ENCODE measurements at places on chromosomes 13 and 19. TPM values are rescaled to one million over a fixed set of nuclear protein-coding genes. Genes with fewer than 3 reads are reported as not detected.

DNA sequence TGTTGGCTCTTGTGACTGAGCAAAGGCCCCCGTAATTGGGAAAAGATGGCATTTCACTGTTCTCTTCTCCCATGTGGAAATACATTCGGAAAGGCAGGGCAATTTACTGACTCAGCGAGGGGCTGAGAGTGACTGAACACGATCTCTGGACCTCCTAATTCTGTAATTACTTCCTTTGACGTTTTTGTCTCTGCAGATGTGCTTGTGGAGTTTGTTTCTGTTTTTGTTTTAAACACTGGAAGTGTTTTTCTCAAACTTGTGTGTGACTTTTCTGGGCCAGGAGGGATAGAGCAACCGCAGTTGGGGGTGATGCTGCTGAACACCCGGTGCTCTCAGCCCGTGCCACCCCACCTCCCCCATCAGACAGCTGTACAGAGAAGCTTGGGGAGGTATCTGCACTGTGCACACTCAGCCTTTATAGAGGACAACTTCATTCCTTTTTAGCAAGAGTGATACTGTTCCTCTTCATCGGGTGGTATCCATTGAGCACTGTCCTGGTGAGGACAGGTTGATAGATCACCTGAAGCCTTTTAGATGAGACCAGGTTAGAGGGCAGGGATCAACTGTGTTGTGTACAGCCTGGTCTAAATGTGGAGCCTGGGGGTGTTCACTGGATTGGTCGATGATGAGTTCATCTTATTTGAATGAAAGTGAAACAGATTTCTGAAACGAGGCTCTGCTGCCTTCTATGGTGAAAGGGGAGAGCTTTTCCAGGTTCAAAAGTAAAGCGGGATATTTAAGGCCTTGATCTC lies 117.4 kb downstream of the ESD start:
- DNase-seq: peak; percentile 44

DNA sequence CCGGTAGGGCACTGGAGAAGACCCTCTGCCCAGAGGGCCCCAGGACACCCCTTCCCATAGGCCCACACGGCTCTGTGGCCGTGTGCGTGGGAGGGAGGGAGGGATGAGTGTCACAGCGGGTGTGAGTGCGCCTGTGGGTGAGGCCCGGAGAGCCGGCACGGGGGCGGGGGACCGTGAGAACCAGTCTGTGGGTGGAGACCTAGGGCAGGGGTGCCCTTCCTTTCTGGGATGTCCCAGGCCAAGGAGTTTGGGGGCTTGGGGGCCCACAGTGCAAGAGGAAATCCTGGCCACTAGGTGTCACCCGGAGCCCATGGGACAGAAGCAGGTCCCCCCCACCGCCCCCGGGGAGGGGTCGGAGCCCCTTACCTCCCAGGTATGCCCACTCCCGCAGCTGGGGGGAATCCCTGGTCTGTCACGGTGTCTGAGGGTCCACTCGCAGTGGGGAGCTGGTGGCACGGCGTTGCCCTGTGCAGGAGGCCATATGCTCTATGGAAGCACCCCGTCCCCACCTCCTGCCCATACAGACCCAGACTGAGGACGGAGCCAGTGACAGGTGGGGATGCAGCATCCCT lies 16.0 kb upstream of the SLC7A10 start:
- no peak for DNase-seq

- DNase-seq: no peak
Measured at GRCh38 chr19:4542896-4543841, 3.3 kb upstream of the LRG1 start.

DNA sequence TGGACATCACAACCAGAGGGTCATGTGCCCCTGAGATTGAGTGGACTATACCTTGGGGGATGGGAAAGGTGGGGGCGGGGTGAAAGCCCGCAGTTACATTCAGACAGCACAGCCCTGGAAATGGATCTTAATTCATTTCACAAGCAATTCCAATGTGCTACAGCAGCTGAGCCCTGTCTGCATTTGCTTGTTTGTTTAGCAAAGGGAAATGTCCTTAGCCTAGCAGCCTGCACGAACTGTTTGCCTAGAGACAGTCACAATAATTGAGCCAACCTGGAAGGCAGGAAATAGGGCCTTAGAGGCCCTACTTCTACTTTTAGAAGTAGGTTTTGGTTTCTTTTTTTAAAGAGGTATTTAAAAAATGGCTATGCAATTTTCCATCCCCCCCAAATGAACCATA lies 177.3 kb upstream of the KL start:
- DNase-seq: peak; percentile 81

GRCh38 chr19:19488875-19489690 lies 26.3 kb downstream of the TSSK6 start:
- DNase-seq: peak; percentile 79

- no peak for DNase-seq
Measured at GRCh38 chr19:1286487-1287353, 1.0 kb downstream of the EFNA2 start.

DNA sequence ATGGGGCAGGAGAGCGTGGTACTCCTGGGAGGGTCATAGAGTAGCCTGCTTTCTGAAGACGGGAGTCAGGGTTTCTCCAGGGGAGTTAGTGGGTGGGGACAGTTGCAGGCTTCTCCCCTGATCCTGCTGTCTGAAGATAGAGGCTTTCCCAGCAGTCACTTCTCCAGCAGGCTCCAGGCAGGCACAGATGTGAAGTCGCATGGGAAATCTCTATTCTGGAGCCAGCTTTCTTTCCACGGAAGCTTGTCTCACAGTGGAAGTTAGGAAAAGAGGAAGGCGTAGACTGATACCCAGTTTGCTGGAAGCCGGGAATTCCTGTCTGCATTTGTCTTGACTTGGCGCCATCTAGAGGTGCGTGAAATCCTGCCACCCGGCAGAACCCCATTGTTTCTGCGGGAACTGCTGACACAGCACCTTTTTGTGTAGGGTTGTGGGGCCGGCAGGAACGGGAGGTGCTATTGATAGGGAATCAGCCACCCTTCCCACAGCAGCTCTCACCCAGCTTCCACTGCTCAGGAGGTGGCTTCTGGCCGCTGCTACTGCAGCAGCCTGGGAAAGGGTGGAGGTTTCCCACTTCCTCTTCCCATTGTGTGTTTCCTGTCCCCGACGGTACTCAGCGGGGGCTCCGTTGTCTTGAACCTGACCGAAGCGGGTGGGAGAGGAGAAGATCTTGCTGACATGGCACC lies 28.5 kb upstream of the NPAS1 start:
- peak; percentile 91 for DNase-seq

- DNase-seq: peak; percentile 59
Measured at GRCh38 chr19:38057959-38058690, 151.1 kb downstream of the SIPA1L3 start.

GRCh38 chr13:40562975-40563349 lies 103.5 kb downstream of the FOXO1 start:
- no peak for DNase-seq

GRCh38 chr19:279656-280055 lies 11.5 kb downstream of the PLPP2 start:
- DNase-seq: no peak

DNA sequence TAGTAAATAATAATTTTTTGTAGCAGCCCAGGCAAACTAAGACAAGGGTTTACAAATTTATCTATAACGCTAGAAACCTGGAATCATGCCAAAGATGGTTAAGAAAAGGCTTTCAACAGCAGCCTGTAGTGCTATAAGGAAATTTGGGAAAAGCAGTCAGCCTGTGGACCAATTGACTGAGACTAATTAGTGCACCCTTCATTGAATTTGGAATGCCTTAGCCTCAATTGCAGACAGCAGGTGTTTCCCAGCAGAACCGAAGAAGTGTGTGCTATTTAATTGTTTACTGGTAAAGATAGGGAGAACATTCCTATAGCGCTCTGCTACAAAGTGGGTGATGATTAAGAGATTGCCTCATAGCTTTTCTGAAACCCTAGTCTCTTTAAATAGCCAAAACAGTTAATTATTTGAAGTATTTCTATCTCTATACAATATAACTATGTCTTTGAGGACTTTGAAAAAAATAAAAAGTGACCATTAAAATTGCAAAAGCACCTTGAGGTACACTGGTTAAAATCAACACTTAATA lies 1884.3 kb upstream of the PCDH20 start:
- DNase-seq: no peak

DNA sequence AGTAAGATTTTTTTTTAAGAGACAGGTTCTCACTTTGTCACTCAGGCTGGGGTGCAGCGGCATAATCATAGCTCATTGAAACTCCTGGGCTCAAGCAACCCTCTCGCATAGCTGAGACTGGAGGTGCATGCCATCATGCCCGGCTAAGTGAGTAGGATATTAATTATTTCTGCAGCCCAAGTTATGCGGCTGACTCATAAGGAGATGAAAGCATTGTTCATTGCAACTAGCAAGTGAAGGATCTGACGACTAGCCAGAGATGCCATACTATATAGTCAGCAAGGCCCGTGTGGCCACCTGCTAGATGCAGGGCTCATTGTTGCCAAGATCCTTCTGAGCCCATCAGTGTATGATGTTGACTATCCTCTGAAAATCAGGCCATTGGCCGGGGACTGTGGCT lies 45.2 kb downstream of the ABCC4 start:
- no peak for DNase-seq

DNA sequence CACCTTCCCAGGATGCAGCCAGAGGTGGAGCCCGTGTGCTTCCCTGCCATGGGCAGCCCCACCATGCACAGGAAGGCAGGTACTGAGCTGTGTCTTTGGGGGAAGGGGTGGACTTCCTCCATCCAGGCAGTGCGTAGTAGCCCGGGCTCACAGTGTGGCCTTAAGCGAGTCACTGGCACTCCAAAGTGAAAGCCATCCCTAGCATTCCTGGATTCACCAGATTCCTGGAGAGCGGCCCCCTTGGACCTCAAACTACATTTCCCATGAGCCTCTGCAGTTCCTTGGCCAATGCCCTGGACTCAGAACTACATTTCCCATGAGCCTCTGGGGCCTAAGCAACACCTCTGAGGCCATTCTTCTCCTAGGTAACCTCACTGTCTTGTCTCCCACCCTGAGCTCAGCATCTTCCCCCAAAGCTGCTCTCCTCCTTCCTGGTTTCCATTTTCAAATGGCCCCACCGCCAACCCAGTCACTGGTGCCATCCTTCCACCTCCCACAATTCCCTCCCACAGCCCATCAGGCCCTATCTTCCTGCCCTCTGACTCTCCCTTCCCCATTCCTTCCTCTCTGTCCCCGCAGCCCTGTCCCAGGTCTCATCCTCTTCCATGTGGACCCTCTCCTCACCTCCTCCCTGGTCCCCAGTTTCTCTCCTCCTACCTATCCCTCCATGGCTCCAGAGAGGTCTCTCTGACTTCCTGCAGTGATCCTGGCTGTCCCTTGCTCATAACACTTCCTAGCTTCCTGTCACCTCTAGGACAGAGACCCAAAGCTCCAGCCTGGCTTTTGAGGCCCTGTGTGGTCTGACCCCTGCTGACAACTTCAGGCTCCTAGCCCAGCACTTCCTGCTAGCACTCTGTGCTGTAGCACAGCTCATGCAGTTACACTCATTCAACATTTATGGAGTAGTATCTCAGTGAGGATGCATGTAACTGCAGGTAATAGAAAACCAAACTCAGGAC lies at the start of gene C19orf81:
TSS of gene C19orf81 (plus strand) at position 13 of the 959 bp plus-strand sequence. CDS start at position 13, 0 bp downstream.
- DNase-seq: no peak

- no peak for DNase-seq
Measured at GRCh38 chr19:798415-799075, 1.3 kb downstream of the PTBP1 start.

DNA sequence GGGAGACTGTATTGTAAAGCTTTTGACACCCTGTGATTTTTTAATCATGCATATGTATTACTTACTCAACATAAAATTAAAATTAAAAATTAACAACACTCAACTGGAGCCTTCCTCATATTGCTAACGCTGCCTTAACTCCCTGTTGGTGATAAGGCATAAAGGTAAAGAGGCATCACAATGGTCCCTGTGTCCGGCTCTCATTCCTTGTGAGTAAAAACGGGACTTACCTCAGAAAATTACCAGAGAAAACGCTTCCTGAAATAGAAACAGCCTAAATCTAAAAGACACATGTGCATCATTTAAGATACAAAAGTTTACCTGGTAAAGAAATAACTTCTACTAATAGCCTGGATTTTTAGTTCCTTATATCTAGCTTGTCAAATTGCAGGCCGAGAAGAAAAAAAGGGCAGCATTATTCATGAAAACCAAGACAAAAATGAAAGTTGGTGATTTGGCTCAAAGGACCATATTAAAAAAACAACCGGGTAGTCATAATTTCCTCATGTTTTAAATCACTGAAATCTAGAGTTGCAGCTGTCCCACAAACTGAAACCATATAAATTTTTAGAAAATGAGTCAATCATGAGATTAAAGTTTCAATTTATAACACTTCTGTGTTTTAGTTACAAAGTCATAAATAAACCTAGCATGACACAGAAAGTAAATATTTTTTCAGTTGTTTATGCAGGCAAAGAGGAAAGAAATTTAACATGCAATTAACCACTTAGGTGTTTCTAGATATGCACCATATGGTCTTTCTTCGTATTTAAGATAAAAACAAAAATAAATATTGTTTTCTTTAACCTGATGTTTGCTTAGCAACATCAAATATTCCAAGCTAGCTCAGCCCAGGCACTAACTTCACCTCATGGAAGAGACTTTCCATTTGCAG lies 94.7 kb downstream of the MIPEP start:
- DNase-seq: peak; percentile 89

- DNase-seq: no peak
Measured at GRCh38 chr19:39778763-39779162, at the start of gene LEUTX. Gene LEUTX (plus strand): TSS chr19:39778854. CDS start chr19:39778921, 67 bp downstream.

- DNase-seq: no peak
Measured at GRCh38 chr19:51147663-51148062, 5.6 kb downstream of the SIGLEC7 start.

DNA sequence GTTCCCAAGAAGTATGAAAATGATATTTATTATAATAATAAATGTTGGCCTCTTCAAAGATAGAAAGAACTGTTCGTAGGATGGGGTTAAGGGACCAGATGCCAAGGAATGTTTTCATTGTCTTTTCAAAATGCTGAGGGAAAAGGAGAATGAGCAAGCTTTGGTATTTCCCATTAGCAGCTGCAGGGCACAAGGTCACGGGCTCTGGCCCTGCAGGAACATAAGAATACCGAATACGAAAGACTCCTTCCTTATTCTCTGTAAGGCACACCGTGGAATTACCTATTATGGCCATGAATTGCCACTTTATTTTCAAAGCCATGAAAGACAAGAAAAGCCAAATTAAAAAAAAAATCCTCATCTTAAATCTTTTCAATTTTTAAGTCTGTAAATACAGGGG lies 49.6 kb upstream of the OLFM4 start:
- no peak for DNase-seq

DUXA gene
- not detected for polyA plus RNA-seq

A1BG gene
- 1.9 TPM for polyA plus RNA-seq

OR7C1 gene
- 0.22 TPM for polyA plus RNA-seq

GJA3 gene
- polyA plus RNA-seq: 0.18 TPM

ATP4B gene
- polyA plus RNA-seq: not detected

RPS16 gene
- polyA plus RNA-seq: 1,340 TPM

ZSCAN1 gene
- polyA plus RNA-seq: 2.7 TPM

CASP14 gene
- not detected for polyA plus RNA-seq

GAS6 gene
- 44.3 TPM for polyA plus RNA-seq

PRKCG gene
- 0.42 TPM for polyA plus RNA-seq

PEG3 gene
- polyA plus RNA-seq: 24.9 TPM
